ENCODE measurements at places on chromosomes 1 and 21.
A peak's percentile ranks its signal among the peaks of the same experiment; 100 is the strongest.

- DNase-seq, result no peak
Observed at GRCh38 chr1:169259816-169260215, 107.8 kb downstream of the NME7 start.

- DNase-seq, result no peak
Observed at GRCh38 chr1:156801409-156802121, 15.1 kb downstream of the SH2D2A start.

GRCh38 chr1:16207318-16208269 lies 4.9 kb downstream of the ARHGEF19 start:
- DNase-seq, result no peak

GRCh38 chr1:15469361-15469760 lies 6.5 kb upstream of the CELA2B start:
- no peak for DNase-seq

- peak; percentile 15 for DNase-seq
Observed at GRCh38 chr21:43921571-43921978, 56.6 kb downstream of the AGPAT3 start.

DNA sequence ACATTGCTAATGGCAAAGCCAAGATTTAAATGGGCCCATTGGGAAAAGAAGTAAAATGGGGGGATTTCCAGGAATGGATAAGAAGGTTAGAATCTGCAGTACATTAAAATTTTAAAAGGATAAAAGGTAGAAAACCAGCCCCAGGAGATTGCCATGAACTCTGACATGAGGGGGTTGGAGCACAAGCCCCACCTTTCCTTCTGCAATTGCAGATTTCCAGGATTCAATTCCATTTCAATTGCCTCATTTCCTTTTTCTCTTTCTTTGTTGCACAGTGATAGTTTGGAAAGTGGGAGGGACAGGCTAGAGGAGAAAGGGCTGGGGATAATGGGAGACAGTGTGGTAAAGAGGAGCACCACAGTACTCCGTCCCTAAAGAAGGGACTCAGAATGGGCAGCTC lies 238.5 kb upstream of the RAB4A start:
- no peak for DNase-seq

- DNase-seq, result no peak
Observed at GRCh38 chr1:15177710-15178166, 24.2 kb downstream of the TMEM51 start.

- no peak for DNase-seq
Observed at GRCh38 chr1:161958425-161958824, 65.2 kb downstream of the OLFML2B start.

- DNase-seq, result no peak
Observed at GRCh38 chr1:221886743-221887414, 145.0 kb upstream of the DUSP10 start.

GRCh38 chr1:19013826-19014548 lies 57.5 kb upstream of the IFFO2 start:
- no peak for DNase-seq

DNA sequence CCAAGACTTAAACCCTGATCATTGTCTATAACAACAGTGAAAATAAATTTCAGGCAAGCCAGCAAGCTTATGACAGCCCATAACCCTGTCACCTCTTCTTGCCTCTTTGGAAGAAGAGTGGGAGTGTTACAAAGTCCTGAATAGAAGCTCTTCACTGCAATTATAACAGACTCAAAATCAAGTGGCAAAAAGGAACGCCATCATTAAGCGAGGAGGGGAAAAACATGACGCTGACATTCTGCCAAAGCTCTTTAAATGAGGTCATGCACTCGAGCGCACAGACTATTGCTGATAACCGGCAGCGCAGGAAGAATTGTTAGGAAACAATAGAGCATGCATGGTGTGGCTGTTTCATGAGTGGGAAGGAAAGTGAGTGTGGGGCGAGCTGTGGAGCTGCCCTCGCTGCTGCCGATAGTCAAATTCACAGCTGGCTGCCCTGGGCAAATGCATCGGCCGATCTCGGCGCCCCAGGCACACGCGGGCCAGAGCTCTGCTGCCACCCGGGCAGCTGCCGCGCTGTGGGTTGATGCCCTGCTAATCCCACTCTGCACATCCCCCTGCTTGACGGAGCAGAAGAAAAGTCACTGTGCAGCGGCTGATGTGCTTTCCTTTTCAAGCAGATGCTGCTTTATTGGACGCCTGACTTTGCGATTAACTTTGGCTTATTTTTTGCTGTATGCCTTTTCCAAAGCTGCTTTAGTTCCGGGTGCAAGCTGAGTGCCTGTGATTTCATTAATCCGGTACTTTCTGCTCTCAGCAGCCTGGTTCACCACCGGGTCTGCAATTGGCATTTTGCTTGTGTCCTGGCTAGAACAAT lies 102.4 kb upstream of the ST6GALNAC5 start:
- no peak for DNase-seq

GRCh38 chr1:35029761-35030160 lies 2.0 kb downstream of the ZMYM6 start:
- DNase-seq, result no peak

GRCh38 chr1:224406216-224406615 lies 28.4 kb downstream of the WDR26 start:
- DNase-seq, result no peak

DNA sequence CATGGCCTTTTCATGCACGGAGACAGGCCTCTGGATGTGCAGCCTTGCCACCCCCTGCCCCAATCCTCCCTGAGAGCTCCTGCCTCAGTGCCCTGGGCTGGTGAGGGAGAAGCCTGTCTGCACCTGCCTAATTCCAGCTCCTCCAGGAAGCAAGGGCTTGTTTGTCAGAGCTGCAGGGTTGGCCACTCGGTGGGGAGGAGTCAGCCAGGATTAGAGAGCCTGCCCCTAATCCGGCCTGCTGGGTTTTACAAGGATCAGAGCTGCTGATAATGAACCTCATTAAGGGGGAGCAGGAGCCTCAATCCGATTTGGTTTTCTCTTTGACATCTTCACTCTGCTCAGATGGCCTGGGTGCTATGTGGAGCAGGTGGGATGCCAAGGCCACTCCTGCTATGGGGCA lies 31.9 kb upstream of the LHX4 start:
- DNase-seq, result no peak

GRCh38 chr1:17629460-17629859 lies 90.0 kb downstream of the ARHGEF10L start:
- DNase-seq, result no peak

GRCh38 chr1:54945393-54945936 lies 35.0 kb upstream of the TMEM61 start:
- DNase-seq, result no peak

- no peak for DNase-seq
Observed at GRCh38 chr1:11806307-11806936, 431 bp downstream of the CLCN6 start.

GRCh38 chr1:184828369-184828717 lies 73.7 kb upstream of the EDEM3 start:
- no peak for DNase-seq

GRCh38 chr21:26060335-26061115 lies 110.0 kb downstream of the APP start:
- no peak for DNase-seq

DNA sequence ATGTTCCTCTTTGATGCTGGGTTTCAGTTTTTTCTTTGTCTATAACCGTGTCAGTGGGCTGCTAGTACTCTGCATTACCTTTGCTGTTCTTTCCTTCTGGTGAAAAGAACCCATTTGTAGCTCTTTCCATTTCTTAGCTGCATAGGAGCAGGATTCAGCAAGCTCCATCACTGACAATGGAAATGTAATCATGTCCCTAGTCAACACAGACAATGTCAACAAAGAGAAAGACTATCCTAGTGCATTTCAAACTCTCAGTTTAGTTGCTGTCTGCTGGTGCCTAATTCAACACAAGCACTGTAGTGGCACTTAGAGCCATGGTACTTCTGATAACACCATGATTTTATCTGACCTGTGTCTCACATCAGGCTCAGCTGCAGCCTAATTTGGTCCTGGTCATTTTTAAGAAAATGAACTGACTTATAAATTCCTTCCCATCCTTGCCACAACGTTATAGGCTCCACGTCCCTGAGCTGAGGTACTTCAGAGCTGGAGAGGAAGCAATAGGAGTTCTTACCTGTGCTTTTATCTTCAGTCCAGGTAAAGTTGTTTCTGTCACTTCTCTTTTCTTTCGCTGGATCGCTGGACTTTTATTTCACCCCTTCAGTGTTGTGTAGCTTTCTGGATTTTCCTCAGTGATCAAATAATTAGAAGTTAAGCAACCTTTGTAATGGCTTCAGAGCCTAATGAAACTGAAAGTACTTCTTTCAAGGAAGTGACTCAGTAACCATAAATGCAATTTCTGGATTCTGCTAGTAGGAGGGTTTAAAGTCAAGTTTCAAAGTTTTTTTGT lies at the start of gene GBP3:
Gene GBP3 (minus strand): TSS at position 700 of the 793 bp plus-strand sequence. CDS start 2,145 bp downstream, outside the sequence.
- DNase-seq, result no peak

DNA sequence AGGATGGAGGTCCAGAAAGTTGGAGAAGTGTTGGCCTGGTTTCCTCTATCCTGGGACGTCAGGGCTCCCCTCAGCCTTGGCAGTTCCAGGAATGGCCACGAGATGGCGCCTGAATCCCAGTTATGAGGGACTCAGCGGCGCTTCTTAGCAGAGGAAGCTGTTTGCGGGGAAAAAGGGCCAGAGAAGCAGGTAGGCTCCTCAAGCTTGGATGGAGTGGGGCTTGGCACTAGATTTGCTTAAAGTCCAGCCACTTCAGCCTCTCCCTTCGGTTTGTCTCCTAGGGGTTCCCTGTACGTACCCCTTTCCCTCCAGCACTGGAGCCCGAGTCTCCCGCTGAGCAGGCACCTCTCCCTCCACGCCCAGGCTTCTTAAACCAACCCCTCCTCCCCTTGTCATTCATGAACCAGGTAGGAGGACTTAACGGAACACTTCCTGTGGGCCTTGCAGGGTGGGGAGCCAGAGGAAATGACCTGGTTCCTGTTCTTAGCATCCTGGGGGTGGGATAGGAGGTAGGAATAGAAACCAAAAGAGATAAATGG lies 32.0 kb upstream of the TENT5B start:
- peak; percentile 62 for DNase-seq

- no peak for DNase-seq
Observed at GRCh38 chr1:219847215-219847855, 81.0 kb downstream of the SLC30A10 start.

GRCh38 chr1:113170519-113170918 lies 97.5 kb downstream of the LRIG2 start:
- DNase-seq, result no peak

DNA sequence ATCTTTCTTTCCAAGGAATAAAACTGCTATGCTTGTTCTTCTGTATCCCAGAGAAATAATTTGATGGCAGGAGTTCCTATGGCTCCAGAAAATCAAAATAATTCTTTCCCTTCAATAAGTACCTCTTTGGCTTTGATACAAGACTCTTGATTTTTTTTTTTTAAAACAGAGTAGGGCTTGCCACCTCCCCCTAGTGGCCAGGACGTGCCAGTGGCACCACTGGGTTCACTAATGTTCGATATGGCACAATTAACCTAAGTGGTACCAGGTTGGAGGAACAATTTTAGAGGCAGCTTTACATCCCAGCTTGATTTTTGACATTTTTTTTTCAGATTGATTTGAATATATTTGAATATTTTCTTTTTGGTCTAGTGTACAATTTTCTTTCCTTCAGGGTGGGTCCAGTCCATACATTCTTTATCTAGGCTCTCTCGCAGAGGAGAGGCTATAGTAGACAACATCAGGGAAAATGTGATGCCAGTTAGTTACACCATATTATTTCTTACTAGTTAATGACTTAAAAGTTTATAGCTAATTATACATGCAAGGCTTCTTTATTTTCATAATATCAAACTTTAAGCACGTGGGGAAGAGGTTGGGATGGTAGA lies 330.9 kb downstream of the S1PR1 start:
- DNase-seq, result no peak

DNA sequence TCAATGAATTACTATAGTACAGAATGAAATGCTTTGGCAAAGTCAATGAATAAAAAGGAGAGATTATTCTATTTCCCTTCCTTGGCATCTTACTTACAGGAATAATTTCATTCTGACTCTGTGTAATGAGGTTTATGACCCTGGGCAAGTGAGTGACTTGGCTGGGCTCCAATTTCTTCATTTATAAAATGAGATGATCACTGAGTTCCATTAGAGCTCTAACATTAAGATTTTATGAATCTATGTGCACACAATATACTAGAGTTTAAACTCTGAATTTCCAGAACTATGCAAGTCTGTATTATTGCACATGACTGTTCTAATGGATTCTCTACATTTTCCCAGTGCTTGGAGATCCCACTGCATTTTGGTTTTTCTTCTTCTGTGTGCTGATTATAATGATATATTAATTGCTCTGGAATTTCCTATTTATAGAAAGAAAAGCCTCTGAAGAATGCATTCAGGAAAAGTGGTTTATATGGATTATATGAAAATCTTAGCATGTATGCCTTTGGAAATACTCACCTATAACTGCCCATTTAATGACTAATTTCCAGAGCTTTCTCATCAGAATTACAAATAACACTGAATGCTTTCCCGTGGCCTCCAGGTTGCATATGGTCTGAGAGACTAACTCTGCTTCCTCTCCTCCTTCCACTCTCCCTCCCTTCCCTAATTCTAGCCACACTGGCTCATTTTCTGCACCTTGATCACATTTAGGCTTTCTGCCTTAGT lies 97.4 kb upstream of the CHRM3 start:
- no peak for DNase-seq

- DNase-seq, result no peak
Observed at GRCh38 chr1:91754348-91754747, 131.6 kb downstream of the TGFBR3 start.

- DNase-seq, result no peak
Observed at GRCh38 chr21:37398697-37399096, 32.1 kb downstream of the DYRK1A start.

- no peak for DNase-seq
Observed at GRCh38 chr1:53686091-53686964, 52.6 kb downstream of the GLIS1 start.

All from activated CD8-positive, alpha-beta memory T cell treated with anti-CD3 and anti-CD28 coated beads for 48 hours (primary cell).